GM10248 (cell line): ENCODE measurements at places on chromosomes 6 and 20.

DNA sequence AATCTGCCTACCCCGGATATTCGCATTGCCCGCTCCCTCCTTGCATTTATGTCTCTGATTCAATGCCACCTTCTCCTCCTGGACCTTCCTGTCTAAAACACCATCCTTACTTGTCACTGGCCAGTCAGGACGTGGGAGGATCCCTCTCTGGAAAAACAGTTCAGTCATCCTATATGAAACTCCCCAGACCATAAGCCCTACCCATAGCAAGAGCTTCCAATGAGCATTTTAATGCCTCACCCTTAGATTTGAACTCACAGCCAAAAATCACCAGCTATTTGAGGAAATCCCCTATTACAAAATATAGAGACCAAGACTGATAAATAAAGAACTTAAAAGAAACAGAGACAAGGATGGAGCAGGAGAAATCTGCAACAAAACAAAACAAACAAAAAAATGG lies 86.4 kb downstream of the SHLD1 start:
- DNase-seq: no peak

DNA sequence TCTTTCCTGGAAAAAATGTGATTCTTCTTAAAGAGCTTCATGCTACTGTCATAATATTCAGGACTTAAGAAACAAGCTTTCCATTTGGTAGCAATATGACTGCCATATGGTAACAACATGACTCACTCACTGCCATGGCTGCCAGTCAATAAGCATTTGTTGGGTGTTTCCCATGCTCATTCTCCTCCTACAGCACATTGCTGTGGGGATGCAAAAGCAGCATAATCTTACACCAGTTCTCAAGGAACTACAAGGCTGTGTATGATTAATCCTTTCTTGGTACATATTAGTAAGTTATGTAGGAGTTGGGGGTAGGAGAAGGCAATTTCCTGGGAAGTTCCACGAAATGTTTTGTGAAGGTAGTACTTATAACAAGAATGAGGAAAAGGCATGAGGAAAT lies 76.7 kb downstream of the CEP162 start:
- DNase-seq: no peak

GRCh38 chr6:28922821-28923317 lies 916 bp downstream of the TRIM27 start:
- DNase-seq: peak; percentile 51

DNA sequence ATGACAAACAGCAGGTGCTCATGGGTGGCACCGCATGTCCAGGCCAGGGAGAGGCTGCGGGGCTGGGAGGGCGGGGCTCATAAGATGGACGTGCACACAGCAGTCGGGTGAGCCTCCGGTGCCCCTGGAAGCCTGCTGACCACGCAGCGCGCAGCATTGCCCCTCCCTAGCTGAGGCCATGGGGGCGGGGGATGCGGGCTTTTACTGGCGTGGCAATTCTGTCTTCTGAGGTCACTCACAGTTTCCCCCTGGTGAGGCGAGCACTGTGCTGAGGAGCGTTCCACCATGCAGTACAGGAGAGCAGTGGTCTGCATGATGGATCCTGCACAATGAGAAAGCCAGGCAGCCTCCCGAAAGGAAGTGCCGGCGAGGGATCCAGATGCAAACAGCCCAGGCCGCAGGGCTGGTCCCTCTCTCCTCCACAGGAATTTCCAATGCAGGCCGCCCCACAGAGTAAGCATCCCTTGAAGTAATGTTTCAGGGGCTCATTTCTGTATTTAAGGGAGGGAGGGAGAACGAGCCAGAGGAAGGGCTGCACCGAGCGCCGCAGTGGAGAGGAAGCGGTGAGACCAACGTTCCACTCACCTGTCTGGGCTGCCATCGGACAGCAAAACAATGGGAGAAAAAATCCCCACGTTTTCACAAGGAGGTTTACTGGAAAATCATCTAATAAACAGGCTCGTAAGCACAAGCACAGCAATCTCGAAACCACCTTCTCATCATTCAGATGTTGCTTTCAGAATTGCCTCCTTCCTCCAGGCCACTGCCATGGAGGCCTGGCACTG lies 56.0 kb downstream of the IRF4 start:
- DNase-seq: no peak

GRCh38 chr20:13294522-13294921 lies 73.4 kb downstream of the ISM1 start:
- no peak for DNase-seq

- peak; percentile 46 for DNase-seq
Observed at GRCh38 chr20:18802012-18802634, 11.5 kb upstream of the SCP2D1 start.

GRCh38 chr6:51137777-51138176 lies 319.1 kb downstream of the TFAP2B start:
- DNase-seq: no peak

DNA sequence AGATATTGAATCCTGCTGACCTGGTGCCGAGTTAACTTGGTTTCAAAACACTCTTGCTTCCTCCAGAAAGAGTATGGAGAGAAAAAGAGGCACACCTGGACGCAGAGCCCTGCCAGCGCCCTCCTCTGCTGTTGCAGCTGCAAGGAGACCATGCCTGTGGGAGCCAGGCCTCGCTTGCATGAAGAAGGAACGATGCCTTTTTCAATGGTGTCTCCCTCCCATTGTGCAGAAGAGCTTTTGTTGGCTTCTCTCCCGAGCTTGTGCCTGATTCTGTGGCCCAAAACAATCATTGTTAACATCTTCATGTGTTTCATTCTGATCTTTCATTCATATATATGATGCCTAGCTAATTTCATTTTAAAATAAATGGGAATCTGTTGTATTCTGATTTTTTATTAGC lies 98.1 kb downstream of the FAM120B start:
- no peak for DNase-seq

DNA sequence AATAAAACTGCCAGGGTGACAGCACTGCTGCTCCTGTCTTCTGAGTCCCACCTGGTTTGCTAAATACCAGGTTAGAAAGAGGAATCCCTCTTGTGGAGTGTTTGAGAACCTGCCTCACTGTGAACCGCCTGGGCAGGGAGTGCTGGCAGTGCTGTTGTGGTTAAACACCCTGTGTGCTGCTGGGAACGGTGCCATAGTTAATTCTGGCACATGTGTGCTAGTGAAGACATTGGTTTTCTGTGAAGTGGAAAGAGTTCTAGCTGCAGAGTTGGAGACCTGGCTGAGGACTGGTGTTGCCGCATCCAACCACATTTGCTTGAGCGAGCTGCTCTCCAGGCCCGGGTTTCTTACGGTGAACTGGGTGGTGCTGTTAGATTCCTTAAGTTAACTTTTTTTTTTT lies 72.7 kb downstream of the IGF2R start:
- no peak for DNase-seq

- no peak for DNase-seq
Observed at GRCh38 chr6:90329386-90330077, 32.9 kb upstream of the BACH2 start.

DNA sequence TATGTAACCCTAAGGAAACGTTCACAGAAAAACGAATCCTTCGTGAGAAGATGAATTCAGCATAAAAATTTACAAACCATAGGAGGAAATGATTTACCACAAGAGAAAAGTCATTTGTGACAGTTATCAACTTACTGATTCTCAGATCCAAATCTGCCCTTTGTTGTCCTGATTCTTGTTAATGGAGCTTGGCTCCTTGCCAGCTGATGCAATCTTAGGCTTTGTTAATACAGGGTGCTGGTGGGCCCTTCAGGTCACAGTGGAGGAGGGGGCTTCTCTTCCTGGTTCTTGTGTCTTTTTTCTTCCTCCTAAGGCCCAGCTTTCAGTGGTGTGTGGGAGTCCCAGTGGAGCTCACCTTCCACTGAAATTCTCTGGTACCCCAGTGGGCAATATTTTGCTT lies 108.4 kb upstream of the MAP3K7 start:
- no peak for DNase-seq

GRCh38 chr6:5556011-5556410 lies 294.7 kb downstream of the FARS2 start:
- no peak for DNase-seq

DNA sequence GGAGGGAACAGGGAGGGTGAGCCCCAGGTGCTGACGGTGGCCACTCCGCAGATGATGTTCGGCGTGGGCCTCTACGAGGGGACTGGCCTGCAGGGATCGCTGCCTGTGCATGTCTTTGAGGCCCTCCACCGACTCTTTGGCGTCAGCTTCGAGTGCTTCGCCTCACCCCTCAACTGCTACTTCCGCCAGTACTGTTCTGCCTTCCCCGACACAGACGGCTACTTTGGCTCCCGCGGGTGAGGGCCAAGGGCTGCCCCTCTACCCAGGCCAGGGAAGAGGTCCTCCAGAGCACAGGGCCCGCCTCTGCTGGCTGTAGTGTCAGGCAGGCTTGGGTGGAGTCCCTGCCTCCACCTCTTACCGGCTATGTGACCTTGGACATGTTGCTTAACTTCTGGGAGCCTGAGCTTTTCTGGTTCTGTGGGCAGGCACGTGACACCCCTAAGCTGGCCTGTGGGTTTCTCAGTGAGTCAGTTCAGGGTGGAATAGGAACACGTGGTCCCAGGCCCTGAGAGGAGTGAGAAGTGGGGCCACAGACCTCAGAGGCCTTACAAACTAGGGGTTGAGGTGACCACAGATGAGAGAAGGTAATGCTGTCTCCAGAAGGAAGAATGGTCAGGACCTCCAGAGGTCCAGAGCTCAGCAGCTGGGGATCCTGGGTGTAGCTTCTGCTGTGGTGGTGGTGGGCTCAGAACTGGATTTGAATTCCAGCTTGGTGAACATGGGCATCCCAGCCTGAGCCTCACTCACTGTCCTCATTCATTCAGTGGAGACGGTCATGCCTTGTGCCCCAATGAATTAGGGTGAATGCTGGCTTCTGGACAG lies 11.9 kb downstream of the PCIF1 start:
- DNase-seq: no peak
